ENCODE measurements at places on chromosomes 2 and 18.

DNA sequence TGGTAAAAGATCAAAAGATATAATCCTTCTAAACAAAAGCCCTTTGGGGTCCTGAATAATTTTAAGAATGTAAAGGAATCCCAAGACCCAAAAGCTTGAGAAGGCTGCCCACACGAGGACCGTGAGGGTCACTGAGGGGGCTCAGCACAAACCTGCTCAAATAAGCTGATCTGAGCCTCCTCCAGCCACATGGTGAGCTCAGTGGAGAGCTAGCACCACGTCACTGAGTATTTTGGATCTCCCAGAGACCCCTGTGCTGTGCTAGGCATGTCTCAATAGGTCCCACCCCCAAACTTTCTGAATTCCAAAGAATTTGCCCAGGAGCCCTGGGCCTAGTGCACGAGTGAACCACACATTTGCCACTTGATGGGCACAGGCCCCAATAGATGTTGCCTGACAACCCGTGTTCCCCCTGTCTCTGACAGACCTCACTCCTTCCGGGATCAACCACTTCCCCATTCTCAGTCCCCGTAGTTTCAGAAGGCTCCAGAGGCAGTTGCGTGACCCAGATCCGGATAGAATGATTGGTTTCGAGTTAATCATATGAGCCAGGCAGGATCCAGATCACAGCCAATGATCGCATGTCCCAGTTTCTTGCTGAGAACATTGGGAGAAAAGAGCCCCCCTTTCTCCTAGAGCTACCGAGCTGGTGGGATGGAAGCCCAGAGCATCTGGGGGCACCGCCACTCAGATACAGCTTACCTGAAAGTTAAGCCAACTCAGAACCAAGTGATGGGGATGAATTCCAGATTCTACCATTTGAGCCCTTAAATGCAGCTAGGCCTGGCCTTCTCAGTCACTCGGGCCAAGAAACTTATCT, 203.8 kb downstream of the TNS1 start:
- no peak for DNase-seq

DNA sequence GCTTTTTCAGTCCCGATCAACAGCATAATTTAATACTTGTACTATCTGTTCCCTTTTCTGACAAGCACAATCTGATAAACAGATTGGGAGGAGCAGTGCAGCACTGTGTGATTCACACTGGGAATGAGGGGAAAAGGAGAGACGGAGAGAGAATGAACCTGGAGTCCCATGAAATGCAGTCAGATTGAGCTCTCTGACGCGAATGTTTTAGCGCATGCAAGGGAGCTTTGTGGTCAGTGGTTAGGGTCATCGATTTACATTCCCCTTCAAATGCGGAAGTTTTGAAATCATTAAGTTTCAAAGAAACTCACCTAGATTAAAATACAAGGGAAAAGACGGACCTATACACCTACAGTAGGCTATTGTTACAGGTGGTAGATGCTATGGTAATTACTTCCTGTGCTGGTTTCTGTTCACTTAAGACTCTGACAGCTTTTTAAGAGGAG, 99.6 kb downstream of the KCTD1 start:
- DNase-seq: no peak

- DNase-seq: no peak
These were observed 174.9 kb downstream of the EPHA4 start for GRCh38 chr2:221397187-221397586.

- DNase-seq: no peak
These were observed 9.0 kb upstream of the ARHGEF4 start for GRCh38 chr2:130827502-130828251.

DNA sequence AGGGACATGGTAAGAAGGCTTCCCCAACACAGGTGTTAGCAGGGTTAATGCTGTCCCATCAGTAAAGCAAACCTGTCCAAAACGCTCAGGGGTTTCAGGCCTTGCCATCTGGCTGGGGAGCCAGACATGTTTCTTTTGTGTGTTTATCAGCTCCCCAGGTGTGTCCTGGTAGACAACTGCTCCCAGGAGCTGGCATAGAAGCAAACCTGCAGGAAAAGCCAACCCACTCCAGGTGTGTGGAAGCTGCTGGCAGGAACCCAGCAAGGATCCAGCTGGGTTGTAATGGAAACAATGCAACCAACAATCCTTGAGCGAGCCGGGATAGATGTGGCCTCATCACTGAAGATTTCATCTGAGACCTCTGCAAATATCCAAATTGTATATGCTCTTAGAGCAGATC, 123.1 kb downstream of the RAB3GAP1 start:
- no peak for DNase-seq

- peak; percentile 53 for DNase-seq
These were observed 38.0 kb downstream of the RHBDD1 start for GRCh38 chr2:226873826-226874225.
